ENCODE measurements at places on chromosomes 3 and 15.
A peak's percentile ranks its signal among the peaks of the same experiment; 100 is the strongest.

DNA sequence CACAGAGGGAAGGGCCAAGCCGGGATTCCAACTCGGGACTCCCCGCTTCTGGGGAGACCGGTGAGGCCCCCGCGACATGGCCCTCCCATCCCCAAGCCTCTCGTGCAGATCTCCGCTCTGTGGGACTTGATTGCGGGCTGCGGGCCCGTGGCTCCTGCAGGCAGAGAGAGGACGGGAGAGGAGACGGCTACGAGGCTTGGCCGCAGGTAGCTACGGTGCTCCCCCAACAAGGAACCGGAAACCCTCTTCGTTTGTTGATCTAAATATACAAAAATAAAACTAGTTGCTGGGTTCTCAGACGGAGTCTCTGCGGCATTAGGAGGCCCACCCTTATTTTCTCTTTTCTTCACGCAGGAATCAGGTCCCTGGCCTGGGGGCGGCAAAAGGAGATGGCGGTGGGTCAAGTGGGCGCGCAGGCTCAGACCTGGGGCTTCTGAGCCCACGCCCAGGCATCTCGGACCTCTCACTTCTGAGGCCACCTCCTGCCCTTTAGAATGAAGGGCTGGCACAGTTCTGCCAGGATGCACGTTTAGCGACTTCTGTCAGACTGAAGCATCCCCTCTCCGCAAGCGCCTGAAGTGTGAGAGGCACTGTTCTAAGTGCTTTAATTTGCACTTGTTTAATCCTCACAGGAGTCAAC is 10.9 kb downstream of the GNB5 start:
- DNase-seq: no peak

DNA sequence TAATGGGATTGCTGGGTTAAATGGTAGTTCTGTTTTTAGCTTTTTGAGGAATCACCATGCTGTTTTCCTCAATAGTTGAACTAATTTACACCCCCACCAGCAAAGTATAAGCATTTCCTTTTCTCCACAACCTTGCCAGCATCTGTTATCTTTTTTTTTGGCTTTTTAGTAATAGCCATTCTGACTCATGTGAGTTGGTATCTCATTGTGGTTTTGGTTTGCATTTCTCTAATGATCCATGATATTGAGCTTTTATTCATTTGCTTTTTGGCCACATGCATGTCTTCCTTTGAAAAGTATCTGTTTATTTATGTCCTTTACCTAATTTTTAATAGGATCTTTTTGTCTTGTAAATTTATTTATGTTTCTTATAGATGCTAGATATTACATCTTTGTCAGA is 288.2 kb downstream of the EPHA6 start:
- no peak for DNase-seq

DNA sequence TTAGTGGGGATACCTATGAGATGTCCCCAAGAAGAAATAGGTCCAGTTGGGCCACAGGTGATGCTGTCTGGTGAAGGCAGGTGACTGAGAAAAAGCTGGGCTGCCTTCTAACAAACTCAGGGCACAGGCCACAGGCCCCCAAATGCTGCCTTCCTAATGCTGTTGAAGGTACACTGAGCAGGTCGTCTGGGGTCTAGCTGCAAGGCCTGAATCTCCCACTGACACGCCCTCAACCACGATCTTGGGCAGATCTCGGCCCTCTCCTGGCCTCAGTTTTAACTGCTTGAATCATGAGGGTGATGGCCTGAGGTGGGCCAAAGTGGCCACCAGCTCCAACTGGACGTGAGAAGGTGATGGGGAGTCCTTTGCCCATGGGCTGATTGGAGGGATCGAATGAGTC is 2.1 kb upstream of the ACSBG1 start:
- DNase-seq: no peak

DNA sequence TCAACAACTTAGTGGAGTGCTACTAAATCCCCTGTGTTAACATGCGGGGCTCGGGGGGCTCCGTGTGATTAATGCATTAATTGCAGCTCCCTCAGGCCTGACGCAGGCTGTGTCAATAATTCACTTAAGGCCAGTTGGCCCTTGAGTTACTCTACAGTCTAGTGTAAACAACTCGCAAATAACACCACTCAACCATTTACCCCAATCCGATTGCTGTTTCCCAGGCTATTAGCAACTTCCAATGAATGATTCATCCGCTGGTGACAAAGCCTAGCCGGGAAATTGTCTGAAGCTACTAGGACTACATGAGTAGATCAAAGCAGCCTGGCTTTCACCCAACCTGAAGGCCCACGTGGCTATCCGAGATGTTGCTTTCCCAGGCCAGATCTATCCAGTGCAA is 121.3 kb upstream of the SOX14 start:
- no peak for DNase-seq

GRCh38 chr15:94346282-94346681 is 114.9 kb downstream of the MCTP2 start:
- peak; percentile 2 for DNase-seq

Measured in AG10803 (cell line).